ENCODE measurements at places on chromosomes 7 and 10.

DNA sequence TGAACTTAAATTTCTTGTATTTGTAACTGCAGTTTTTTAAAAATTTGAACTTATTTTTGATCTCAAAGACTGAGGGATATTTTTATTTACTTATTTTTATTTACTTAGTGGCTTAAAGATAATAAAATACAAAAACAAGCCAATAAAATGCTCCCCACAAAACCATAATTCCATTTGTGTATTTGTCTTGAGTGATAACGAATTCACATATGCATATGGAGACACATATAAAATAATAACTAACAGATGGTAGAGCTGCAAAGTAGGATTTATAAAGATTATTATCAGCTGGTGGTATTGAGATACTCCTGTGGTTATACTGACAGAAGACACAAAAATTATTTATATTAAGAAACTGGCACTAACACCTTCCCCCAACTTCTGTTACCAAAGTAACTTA lies 90.2 kb upstream of the RPA3 start:
- DNase-seq, result no peak

DNA sequence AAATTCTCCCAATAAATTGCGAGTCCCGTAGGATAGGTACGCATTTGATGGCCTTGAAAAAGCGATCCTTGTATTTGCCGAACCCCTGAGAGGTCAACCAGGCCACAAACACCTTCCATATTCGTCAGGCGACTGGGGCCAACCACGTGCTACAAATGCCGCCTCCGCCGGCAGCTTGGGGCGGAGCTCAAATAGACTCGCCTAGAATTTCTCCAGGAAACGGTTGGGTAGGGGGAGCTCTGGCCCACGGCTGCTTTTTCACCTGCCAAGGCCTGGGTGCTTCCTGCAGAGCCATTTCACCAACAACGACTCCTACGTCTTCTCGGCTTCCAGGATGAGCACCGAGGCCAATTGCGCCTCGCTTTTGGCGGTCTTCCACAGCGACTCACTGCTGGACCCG lies 53.4 kb upstream of the KIF5B start:
- DNase-seq, result no peak

DNA sequence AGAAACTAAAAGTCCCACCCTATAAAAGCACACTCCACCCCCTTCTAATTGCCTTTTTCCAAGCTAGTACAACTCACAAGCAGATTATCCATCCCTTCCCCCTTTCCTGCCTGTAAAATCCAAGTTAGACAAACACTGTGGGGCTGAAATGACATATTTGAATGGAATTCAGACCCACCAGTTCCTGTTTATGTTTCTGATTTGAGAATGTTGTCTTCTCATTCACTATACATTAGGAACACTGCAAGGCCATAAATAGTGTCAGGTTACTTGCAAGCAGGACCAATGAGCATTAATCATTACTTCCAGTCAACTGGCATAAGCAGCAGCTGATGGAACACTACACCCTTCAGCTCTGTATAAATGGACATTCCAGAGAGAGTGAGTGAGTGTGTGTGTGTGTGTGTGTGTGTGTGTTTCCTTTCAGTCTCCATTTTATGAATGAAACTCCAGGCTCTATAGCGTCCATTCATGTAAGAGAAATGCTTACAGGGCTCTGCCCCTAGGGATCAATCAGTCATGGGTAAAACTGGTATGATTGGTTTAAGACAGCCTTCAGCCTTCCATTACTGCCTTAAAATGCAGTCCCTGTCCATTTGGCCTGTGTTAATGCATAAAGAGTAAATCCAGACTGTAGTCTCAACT lies 69.3 kb downstream of the ETV1 start:
- DNase-seq, result no peak

- DNase-seq, result no peak
Measured at GRCh38 chr10:124477614-124478363, 16.2 kb downstream of the LHPP start.

- DNase-seq, result peak; percentile 82
Measured at GRCh38 chr10:27319752-27320431, 79.3 kb upstream of the ACBD5 start.

GRCh38 chr10:32379950-32380551 lies 33.1 kb upstream of the EPC1 start:
- no peak for DNase-seq

- no peak for DNase-seq
Measured at GRCh38 chr7:115678086-115678982, 352.2 kb downstream of the TFEC start.

- no peak for DNase-seq
Measured at GRCh38 chr7:122628651-122629411, 70.1 kb downstream of the RNF133 start.

DNA sequence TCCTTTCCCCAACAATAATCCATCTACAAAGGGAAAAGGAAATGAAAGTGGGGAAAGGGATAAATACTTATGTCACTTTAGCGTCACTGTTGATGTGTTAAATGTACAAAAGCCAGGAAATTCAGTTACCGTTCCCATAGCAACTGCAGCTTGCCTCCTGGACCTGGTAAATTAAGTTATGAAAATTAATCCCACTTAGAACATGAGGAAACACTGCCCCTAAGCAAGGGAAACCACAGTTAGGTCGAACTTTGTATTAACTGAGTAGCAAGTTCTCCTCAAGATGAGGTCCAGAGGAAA lies 338.2 kb upstream of the AOAH start:
- DNase-seq, result no peak

- no peak for DNase-seq
Measured at GRCh38 chr10:9427209-9427608, 1372.7 kb downstream of the GATA3 start.

DNA sequence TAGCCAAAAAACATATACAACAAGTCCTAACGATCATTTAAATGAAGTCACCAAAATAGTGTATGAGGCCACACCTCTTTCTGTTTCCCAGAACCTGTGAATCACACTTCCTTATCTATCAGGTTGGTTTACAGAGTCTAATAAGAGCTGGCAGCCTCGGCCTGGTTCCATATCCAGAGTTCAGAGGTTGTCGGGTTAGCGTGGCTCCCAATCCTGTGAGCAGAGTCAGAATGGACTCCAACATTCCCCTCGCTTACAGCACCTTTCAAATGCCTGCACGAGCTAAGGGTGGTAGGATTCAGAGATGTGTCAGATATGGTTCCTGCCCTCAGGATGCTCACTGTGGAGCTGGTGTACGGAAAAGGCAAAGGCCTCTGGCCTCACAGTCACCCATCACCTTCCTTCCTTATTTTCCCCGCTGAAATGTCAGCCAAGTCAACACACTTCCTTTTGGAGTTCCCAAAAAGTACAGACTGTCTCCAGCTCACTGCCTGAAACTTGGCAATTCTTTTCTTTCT lies 6.0 kb downstream of the IL15RA start:
- DNase-seq, result no peak

DNA sequence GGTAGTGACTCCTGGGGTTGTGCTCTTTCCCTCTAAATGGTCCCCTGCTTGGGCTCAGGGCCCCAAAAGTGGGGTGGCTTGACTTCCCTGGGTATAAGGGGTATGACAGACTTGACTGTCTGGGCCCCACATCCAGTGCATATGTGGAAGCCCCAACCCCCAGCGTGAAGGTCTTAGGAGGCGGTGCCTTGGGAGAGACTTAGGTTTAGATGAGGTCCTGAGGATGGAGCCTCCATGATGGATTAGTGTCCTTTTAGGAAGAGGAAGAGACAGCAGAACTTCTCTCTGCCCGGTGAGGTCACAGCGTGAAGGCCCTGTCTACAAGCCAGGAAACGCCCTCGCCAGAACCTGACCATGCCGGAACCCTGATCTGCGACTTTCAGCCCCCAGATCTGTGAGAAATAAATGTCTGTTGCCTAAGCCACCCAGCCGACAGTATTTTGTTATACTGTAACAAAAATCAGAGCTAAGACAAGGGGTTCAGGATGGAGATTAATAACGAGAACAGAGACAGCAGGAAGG lies 23.8 kb downstream of the PODXL start:
- DNase-seq, result no peak

DNA sequence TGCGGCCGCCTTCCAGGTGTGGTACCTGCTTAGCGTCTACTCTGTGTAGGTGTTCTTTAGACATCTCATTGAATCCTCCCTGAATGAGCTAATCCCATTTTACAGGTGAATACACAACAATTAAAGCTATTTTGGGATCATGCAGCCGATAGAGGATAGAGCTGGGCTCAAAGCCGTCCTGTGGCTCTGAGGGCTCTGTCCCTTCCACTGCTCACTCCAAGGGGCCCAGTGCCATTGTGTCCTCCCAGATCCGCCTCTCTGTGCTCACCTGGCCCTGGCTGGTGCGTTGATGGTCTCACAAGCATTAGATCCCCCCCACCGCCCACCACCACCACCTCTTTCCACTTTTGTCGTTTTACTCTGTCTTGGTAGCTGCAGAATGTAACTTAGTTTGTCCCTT lies 13.1 kb downstream of the NPTX2 start:
- no peak for DNase-seq

- DNase-seq, result no peak
Measured at GRCh38 chr10:131819241-131820072, 81.4 kb upstream of the PPP2R2D start.

DNA sequence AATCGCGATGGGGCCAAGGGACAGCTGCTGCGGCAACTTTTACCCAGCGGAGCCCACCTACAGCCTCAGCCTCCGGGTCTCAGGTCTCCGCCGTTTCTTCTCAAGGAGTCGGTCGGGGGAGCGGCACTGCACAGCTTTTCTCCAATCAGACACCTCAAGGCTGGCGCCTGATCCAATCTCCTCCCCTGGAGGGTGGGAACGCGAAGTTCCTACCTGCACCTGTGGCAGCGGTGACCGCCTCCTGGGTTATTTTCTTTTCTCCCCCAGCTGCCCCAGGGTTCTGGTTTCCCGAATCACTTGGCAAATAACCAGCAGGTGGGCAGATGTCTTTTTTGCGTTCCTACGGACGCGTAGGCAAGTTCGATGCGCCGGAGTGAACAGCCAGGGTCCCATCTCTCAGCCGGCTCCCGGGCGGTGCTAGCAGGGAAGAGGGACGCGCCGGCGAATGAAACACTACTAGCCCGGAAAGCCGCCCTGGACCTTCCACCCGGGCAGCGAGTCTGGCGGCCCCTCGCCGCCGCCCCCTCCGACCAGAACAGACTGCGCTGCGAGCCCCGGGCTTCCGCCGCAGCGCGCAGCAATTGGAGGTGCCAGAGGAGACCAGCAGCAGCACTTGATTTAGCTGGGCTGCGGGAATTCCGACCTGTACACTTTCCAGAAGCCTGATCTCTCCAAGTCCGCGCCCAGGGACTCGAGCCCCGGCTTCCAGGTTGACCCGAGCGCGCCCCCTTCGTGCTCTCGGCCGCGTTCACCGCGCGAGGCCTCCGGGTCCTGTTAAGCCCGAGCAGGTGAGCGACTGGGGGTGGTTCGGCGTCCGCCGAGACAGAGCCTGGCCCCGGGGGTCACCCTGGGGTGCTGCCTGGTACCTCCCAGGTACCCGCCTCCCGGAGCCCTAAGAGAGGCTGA lies at the start of gene PRR15:
Gene PRR15 (plus strand): TSS at position 246 of the 906 bp plus-strand sequence. CDS start 2,495 bp downstream, outside the sequence.
- DNase-seq, result peak; percentile 62

DNA sequence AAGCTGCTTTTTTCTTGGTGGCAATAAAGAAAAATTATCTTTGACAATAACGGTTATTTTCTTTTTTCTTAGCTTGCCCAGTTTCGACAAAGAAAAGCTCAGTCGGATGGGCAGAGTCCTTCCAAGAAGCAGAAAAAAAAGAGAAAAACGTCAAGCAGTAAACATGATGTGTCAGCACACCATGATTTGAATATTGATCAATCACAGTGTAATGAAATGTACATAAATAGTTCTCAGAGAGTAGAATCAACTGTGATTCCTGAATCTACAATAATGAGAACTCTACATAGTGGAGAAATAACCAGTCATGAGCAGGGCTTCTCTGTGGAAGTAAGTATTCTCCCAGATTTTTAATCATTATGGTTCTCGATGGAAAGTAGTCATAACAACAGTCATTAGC lies 33.0 kb downstream of the AKAP9 start:
- no peak for DNase-seq

- no peak for DNase-seq
Measured at GRCh38 chr10:14403881-14404623, 73.3 kb upstream of the FRMD4A start.

DNA sequence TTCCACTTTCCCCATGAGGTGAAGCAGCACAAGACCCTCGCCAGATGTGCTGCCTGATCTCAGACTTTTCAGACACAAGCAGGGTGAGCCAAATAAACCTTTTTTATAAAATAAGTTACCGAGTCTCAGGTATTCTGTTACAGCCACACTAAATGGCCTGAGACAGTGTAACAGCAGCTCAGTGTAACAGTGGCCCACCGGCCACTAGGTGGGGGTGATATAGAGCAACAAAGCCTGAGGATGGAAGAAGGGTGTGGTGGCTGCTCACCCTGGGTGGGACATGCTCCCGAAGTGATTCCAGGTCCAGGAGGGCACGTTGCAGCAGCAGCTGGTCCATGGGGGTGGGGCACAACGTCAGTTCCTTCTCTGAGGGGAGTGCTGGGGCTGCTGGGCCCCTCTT lies 44.6 kb downstream of the BMS1 start:
- DNase-seq, result no peak

DNA sequence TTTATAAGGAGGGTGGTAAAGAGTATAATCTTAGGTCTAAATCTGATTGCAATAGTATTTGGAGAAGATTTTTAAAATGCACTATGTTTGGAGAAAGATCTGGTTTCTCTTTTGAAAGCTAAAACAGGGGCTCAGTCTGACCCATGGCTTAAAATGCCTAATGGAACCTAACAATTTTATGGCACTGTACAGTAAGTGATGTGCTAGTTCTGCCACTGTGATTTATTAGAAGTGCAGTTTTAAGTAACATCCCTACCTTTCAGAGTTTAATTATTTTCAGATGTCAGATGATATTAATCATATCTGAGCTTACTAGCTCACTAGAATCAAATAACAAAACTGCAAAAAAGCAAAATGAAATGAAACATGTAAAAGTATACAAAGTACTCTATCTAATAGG lies 514.7 kb upstream of the KCND2 start:
- no peak for DNase-seq

GRCh38 chr7:70259502-70259901 lies 661.2 kb downstream of the AUTS2 start:
- no peak for DNase-seq

GRCh38 chr10:99785646-99786045 lies 3.2 kb downstream of the ABCC2 start:
- DNase-seq, result no peak

GRCh38 chr7:74474271-74474865 lies 20.7 kb downstream of the GTF2IRD1 start:
- no peak for DNase-seq

- no peak for DNase-seq
Measured at GRCh38 chr7:93958216-93958615, 36.7 kb downstream of the GNG11 start.

GRCh38 chr7:9102846-9103245 lies 669.4 kb downstream of the NXPH1 start:
- DNase-seq, result no peak

DNA sequence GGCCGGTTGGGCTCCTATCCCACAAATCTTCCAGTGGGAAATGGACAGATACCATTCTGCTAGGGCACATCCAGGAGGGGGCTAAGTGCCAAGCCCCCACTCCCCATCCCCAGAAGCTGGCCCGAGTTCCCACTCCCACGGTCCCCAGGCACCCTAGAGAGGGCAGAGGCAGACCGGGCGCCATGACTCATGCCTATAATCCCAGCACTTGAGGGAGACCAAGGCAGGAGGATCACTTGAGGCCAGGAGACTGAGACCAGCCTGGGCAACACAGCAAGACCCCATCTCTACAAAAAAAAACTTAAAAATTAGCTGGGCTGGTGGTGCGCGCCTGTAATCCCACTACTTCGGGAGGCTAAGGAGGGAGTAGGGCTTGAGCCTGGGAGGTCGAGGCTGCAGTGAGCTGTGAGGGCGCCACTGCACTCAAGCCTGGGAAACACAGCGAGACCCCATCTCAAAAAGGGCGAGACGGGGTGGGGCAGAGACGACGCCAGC lies 870 bp downstream of the GNA12 start:
- DNase-seq, result no peak

GRCh38 chr10:114543456-114543855 lies 114.6 kb downstream of the ABLIM1 start:
- no peak for DNase-seq

Data from breast epithelium (tissue), 4 donors.